Neural progenitor cell (in vitro differentiated cells): ENCODE measurements at places on chromosomes 5 and 9. TPM values are rescaled to one million over a fixed set of nuclear protein-coding genes. Genes with fewer than 3 reads are reported as not detected.

- no peak for DNase-seq
Measured at GRCh38 chr5:143054480-143054941, 284.3 kb downstream of the ARHGAP26 start.

FOXD4L4 gene
- 0.15 TPM in 1 of 2 replicates, not detected in the other for total RNA-seq

GRCh38 chr5:82466986-82467561, 188.9 kb upstream of the RPS23 start:
- no peak for DNase-seq

ACER2 gene
- total RNA-seq, result 5.6 and 8.1 TPM in 2 replicates

SRD5A1 gene
- 16.2 and 33.5 TPM in 2 replicates for total RNA-seq

DNA sequence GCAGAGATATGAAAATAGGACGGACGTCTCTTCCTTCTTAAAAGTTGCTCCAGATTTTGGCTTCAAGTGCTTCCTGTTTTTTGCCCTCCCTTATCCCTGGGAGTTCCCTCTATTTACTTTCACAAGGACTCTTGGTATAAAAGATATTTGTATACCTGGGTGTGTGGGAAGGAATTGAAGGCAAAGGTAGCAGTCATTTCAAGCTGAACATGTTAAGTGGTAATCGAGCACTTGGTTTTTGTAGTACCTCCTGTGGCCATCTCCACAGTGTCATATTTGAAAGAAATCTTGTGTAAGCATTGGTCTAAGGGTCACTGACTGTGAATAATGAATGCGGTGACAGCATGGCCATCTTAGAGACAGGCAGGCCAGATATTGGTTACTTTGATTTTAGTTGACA, 593.6 kb downstream of the MTRR start:
- no peak for DNase-seq
